Activated gamma-delta T cell (primary cell): ENCODE measurements at places on chromosomes 12 and 14.

- no peak for DNase-seq
These were observed 102.9 kb downstream of the CCER1 start for GRCh38 chr12:90851800-90852718.

DNA sequence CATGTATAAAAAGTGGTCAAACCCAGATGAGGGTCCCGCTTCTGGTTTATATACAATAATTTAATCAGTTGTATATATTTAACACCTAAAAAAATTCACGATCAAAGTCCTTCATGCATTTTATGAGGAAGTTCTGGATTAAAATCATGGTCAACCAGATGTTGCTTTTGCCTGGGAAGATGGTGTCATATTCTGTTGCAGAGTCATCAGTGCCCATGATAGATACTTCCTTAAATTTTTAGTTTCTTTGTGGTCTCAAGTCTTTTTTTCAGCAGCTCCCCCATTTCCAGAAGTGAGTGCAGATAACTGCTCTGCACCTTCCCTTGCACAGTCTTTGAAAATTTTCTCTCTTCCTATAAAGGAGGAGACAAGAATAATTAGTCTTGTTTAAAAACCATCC, 16.1 kb downstream of the ERP29 start:
- DNase-seq = no peak

DNA sequence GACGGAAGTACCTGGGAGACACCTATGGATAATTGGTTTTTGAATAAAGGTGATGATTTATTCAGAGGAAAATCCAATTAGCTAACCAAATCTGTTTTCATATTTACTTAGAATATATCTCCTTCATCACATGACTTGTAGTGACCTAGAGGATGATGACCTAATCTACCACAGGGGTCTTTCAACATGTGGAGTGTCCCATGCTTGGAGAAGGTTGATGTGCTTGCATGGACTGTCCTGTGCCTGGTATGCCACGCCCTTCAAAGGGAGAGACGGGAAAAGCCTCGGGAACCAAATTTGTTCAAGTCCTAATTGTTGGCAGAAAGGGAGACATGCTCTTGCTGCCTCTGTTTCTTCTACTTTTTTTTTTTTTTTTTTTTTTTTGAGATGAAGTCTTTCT, 11.8 kb upstream of the PAPLN start:
- DNase-seq = no peak

GRCh38 chr14:99119554-99120525, 152.2 kb downstream of the BCL11B start:
- no peak for DNase-seq

GRCh38 chr14:104222396-104223036, 84.1 kb downstream of the KIF26A start:
- no peak for DNase-seq

DNA sequence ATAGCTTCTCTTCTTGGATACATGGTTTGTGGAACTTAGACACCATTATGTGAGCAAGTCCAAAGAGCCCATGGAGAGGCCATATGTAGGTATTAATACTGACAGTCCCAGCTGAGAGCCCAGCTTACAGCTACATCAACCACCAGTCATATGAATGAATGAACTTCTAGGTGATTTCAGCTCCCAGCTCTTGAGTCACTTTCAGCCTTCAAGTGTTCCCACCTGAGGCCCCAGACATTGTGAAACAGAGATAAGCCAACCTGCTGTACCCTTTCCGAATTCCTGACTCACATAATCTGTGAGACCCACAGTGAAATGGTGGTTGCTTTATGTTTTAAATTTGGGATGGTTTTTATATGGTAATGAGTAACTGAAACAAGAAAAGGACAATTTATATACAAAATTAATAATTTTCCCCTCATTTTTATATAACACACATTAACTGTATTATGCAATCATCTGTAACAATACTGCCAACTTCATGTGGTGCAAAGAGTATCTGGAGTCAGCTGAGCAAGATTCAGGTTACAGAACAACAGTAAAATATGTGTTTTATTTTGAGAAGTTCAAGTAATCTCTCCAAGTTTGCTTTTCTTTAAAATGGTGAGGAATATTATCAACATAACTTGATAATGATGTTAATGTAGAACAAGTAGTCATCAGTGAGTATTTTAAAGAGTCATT, 27.7 kb upstream of the FBXO33 start:
- no peak for DNase-seq

DNA sequence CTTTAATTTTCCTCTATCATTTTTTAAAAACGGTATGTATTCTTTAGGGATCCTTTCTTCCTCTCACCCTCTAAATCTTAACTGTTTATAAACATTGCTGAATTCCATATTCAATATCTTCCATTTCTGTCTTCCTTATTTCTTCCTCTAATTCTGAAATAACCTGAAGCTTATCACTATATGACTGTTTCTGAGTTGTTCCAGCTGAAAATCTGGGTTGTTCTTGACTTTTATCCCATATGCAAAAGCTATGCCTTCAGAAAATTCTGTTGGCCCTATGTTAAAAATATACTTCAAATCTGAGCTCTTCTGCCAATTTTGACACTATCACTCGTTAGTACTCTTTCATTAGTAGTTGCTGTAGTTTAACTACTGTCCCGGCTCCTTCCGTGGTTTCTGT, 970.3 kb downstream of the BCL11B start:
- DNase-seq = no peak

DNA sequence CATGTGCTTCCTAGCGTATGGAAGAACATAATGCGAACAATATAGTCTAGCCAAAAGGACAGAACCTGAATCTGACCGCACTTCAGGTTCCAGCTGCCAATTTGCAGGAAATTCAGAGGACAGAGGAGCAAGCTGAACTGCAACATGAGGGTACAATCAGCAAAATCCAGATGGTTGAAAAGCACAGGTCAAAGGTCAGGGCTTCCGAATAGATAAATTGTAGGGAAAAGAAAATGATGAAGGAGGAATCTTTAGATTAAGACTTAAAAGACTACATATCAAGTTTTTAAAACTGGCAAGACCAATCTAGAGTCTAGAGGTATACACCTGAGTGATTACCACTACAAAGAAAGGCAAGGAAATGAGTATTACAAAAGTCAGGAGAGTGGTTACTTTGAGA, 42.1 kb upstream of the SELPLG start:
- DNase-seq = no peak

DNA sequence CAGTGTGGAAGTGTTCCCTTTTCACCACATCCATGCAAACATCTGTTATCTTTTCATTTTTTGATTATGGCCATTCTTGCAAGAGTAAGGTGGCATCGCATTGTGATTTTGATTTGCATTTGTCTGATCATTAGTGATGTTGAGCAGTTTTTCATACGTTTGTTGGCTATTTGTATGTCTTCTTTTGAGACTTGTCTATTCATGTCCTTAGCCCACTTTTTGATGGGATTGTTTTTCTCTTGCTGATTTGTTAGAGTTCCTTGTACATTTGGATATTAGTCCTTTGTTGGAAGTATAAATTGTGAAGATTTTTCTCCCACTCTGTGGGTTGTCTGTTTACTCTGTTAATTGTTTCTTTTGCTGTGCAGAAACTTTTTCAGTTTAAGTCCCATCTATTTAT, 244.5 kb upstream of the PRICKLE1 start:
- no peak for DNase-seq

GRCh38 chr14:81839056-81839455, 305.4 kb upstream of the SEL1L start:
- DNase-seq = no peak

- DNase-seq = no peak
These were observed 7.1 kb upstream of the CCDC175 start for GRCh38 chr14:59583755-59584154.

DNA sequence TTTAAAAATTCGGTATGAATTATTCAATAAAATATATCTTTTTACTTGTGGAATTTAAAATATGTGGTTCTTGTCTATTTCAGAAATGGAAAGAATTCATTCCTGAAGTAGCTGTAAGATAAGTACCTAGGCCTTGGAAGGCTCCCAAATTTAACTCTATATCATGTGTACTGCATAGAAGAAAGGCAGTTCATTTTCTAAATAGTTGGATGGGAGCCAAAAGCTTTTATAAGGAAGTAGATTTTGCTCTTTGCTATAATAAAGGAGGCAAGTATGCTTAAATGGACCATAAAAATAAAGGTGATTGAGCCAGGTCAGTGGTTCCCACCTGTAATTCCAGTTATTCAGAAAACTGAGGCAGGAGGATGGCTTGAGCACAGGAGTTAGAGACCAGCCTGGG, 187.5 kb downstream of the ATXN7L3B start:
- DNase-seq = no peak

- no peak for DNase-seq
These were observed 21.3 kb upstream of the TSPAN9 start for GRCh38 chr12:3055704-3056467.

DNA sequence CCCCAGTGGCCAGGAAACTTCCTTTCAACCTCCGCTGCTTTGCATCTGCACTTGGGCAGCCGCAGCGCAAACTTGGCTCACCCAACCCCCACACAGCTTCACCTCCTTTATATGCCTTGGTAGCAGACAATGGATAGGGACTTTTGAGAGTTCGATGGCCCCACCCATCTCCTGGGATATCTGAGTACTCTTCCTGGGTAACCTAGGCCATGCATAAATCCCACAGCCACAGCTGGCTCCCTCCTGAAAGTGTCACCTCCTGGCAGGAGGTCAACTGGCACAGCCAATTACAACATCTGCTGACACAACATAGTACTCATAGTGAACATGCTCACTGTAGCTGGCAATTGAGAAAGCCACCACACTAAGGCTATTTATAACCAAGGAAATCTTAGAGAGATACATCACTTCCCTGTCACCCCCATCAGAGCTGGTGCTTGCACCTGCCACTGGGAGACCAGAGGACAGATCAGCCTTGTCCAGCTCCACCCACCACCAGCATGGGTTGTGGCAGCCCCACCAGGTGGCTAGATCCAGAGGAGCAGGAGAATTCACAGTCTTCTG, 410.0 kb downstream of the SYT1 start:
- no peak for DNase-seq

DNA sequence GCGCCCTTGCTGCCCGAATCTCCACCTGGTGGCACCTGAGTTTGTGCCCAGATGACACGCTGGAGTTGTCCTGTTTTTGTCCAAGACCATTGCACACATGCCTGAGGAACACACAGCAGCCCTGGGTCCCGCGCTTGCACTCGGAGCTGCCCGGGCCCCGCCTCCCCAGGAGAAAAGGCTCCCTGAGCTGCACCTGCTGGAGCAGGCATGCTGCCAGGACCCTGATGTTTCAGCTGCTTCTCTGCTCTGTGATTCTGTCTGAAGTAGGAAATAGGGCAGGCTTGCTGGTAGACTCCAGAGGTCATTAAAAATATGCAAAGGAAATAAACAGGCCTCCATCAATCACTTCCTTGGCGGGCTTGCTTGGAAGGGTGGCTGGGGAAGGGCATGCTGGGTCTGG, 271.6 kb downstream of the CACNA1C start:
- DNase-seq = no peak

DNA sequence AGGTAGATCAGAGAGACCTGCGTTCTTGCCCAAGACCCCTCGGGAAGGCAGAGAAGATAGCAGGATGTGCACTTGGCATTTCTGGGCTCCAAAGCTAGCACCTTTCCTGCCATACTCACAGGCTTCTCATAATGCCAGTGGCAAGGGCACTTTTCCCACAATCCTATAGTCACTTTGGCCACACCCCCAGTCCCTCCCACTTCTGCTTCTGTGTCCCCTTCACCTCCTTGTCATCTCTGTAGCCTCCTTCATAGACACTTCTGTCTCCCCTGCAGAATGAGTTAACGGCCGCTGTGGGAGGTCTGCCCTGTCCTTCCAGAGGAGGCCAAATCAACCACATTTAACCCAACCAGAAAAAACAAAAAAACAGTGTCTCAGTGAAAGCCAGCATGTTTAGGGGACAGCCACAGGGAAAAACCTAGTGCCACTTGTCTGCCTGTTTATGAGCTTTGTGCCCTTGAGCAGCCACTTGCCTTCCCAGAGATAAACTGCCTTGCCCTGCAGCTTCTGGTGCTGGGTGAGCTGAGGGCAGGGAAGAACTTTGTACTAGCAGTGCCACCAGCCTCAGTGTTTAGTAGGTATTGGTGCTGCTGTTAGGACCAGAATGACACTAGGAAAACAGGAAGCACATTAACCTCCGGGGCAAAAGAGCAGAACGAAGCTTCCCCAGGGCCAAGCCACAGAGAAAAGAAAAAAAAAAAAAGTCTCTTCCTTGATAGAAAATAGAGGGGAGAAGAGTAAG, 193.0 kb upstream of the PWP1 start:
- DNase-seq = no peak

DNA sequence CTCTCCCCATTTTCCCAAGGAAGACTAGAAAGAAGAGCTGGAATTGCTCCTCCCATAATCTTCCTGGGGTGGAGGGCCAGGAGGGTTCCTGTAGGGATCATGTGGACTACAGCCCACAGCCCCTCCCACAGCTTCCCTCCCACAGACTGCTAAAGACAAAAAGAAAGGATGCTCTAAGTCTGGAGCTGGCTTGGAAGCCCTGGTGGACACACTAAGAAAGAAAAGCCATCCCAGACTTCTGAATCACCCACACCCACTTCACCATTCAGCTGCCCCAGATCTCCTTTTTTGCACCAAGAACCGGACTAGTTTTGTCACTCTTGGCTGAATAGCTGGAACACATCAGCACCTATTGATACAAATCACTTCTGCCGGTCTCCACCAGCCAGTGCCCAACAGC, 56.8 kb upstream of the PLXNC1 start:
- no peak for DNase-seq

DNA sequence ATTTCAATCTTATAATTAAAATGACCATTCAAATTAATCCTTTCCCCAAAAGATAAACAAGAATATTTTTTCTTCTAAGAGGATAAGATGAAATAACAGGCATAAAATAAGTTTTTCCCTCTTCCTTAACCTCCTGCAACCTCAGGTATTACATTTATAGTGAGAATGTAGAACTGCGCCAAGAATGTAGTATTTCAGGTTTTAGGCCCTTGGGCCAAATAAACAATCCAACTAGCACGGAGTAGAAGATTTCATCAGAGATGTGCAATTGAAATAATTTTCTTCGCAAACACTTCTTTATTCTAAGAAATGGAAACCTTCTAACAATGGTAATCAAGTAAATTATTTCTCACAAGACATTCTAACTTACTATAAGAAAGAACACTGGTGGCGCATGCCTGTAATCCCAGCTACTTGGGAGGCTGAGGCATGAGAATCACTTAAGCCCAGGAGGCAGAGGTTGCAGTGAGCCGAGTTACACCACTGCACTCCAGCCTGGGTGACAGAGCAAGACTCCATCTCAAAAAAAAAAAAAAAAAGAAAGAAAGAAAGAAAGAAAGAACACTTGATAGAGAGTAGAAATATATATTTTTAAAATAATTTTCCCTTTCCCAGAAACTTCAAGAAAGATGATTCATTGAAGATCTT, 100.8 kb downstream of the TAOK3 start:
- no peak for DNase-seq

- no peak for DNase-seq
These were observed 35.7 kb upstream of the PRMT8 start for GRCh38 chr12:3455312-3455711.

DNA sequence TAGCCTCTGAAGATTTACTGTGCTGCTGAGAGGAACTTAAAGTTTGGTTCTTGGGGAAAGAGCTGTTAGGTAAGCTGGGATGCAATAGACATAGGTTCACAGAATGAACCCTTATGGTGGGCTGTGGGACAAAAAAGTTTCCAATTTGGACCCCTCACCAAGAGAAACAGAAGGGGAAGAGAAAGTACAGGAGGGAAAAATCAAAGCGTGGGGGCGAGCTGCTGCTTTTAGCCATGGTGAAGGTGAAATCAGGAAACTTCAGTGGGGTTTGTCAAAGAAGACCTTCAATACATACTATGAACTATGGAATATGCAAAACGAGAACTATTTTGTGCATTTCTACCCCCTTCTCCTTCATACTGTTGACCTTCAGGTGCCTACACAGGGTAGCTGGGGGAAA, 10.6 kb upstream of the NINJ2 start:
- DNase-seq = no peak
